NCI-H1694 treated with DMSO at 0.1 percent for 48 hours (cell line): ENCODE measurements at places on chromosomes 11 and 22.

- no peak for DNase-seq
These were observed 8.6 kb upstream of the KCTD14 start for GRCh38 chr11:78031629-78032028.

DNA sequence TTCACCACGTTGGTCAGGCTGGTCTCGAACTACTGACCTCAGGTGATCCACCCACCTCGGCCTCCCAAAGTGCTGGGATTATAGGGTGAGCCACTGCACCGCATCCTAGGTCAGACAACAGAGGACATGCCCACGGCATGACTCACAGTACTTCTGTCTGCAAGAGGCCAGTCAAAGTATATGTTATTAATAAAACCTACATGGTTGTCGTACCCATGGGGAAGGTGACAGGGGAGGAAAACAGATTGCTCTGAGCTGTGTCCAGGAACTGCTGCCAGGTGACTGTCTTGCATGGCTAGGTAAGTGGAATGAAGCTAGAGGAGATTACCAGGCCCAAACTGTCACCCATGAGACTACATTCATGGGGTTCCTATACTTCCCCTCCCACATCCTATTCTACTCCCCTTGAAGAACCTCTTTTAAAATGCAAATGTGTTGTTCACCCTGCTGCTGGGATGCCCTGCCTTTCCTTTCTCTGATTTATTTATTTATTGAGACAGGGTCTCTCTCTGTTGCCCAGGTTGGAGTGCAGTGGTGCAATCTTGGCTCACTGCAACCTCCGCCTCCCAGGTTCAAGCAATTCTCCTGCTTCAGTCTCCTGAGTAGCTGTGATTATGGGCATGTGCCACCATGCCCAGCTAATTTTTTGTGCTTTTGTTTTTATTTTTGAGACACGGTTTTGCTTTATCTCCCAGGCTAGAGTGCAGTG is 2.0 kb upstream of the NLRX1 start:
- DNase-seq = no peak

- no peak for DNase-seq
These were observed 127.4 kb downstream of the TTC17 start for GRCh38 chr11:43486141-43486540.

- DNase-seq = no peak
These were observed 71.3 kb upstream of the FSHB start for GRCh38 chr11:30159546-30159945.

DNA sequence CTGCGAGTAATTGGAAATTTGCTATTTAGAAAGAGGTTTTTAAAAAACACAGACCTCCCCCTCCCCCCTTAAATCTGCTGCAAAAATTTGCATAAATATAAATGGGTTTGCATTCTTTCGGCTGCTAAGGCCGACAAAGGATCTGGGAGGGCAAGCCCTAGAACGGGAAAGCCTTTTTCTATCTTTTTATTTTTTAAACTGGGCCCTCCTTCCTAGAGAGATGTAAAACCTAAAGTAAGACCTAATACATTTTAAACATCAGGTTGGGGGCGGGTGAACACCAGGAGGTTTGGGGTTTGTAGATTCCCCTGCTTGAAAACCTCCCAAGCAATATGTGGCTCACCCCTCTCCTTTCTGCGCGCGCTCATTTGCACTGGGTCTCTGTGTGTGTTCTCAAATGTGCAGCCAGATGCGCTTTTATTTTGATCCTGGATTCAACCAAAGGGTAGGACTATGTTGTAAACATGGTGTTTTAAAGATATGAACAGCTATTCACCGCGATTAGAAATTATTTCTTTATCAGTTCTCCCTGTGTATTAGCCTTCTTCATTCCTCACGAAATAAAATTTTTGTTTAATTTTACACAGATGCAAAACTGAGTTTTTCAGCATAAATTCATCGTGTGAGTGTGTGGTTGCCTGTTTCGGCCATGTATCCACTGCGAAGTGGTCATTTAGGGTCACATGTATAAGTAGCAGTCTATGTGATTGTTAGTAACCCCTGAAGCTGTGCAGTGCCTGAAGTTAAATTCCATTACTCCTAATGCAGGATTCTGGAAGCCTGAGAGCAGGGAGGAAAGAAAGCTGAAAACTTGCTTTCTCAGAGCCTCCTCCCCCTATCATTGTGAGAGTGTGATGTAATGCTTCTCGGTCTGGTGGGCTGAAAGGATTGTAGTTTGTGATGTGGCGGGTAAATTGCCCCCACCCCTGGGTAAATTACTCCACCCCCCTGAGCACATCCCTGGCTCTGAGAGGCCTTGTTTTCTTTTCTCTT is 988 bp downstream of the TNRC6B start:
- DNase-seq = peak; percentile 63

DNA sequence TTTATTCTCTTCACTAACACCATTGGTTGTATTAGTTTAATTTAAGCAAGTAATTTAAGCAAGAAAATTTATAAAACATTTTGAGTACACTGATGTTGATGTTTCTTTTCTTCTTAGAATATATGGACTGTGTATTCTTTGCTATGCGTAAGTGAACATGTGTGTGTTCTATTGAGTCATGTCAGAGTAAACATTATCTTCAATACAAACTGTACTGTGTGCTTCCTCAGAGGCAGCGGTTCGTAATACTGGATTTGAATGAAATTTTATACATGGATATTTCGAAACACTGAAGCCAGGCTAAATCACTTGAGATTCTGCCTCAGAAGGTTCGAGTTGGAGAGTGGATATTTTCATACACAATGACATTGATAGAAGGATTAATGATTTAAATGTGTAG is 452.6 kb downstream of the LUZP2 start:
- DNase-seq = no peak

- DNase-seq = peak; percentile 56
These were observed 412.5 kb downstream of the FAM181B start for GRCh38 chr11:82321206-82321605.

DNA sequence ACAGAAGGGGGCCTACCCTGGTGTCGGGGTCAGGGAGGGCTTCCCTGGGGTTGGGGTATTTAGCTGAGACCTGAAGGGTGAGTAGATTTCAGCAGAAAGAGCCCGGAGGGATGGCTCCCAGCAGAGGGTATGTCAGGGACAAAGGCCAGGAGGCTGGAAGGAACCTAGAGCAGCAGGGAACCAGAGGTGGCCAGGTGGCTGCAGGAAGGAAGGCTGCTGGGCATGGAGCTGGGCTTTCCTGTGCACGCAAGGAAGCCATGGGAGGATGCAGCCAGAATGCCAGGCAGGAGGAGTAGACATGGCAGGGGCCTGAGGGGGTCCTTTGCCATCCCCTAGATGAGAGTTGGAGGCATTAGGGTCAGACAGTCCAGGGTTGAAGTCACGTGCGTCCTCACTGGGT is 27.4 kb upstream of the RELT start:
- DNase-seq = no peak

DNA sequence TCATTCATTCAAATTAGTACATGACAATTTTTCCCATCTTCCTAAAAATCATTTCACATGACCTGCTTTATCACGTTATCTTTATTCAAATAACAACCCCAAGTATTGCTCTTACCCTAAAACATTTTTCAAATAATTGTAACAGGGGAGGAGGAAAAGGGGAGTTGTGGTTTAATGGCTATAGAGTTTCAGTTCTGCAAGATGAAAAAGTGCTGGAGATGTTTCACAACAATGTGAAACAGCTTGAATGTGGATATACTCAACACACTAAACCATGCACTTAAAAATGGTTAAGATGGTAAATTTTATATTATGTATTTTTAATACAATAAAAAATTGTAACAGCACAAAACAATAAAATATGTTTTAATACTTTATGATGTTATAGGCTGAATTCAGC is 161.6 kb upstream of the GUCY1A2 start:
- no peak for DNase-seq

- peak; percentile 83 for DNase-seq
These were observed 6.7 kb downstream of the OR6M1 start for GRCh38 chr11:123799438-123799837.

- DNase-seq = no peak
These were observed 10.4 kb downstream of the LMF2 start for GRCh38 chr22:50497093-50497492.

DNA sequence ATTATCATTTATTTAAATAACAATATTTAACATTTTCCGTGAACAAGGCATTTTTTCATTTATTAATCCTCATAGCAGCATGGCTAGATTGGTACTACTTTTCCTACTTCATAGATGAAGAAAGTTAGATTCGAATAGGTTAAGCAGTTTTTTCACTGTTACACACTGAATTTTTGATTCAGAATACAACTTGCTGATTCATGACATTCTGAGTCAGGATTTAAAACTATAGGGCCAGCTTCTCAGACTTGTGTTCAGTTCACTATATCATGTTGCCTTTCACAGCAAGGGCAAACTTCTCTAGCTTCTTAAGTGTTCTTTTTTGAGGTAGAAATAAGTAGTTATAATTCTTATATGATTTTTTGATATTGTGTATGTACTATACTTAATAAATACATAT is 31.5 kb downstream of the CYP2R1 start:
- DNase-seq = no peak

DNA sequence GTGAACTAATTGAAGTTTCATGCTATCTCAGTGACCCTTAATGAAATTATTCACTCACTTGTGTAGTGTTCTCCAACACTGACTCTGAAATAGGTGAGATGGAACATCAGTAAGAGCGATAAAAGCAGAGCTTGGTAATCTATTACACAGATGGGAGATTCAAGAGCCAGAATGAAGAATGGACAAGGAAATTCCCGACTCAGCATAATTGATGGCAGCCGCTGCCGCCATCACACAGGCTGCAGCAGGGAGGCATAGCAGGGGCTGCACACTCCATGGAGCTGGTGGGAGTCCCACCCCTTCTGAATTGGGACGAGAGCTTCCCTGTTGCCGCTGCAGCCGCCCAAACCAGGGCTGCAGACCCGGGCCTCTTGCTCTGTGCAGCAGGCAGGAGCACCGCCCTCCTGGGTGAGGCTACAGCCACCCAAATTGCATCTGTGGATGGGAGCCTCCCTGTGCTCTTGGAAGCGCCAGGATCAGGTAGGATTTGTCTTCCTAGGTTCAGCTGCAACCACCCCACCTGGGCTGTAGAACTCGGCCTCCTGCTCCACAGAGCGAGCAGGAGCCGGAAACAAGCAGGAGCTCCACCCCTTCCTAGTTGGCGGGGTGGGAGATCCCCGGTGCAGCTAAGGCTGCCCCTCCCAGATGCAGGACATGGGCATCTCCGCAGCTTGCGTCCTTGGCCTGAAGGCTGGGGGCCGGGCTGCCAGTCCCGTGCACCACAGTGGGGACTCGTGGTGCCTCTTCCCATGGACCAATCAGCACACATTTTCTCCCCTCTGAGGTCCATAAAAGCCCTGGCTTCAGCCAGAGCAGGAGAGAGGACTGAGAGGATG is 535.1 kb upstream of the LUZP2 start:
- no peak for DNase-seq

DNA sequence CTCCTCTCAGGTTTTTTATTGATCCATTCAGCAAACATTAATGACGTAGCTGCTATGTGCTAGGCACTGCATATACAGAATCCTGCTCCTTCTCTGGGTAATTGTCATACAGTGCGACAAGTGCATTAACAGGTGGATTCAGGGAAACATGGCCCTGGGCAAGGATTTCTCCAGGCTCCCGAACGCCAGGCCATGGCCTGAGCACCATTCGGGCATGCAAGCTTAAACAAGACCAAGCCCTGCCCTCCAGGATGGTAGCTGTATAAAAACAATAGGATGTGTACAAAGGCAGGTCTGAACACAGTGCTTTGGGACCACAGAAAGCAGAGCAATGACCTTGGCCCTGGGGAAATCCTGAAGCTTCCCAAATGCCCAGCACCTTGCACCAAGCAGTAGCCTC is 9.1 kb upstream of the SYT7 start:
- no peak for DNase-seq

DNA sequence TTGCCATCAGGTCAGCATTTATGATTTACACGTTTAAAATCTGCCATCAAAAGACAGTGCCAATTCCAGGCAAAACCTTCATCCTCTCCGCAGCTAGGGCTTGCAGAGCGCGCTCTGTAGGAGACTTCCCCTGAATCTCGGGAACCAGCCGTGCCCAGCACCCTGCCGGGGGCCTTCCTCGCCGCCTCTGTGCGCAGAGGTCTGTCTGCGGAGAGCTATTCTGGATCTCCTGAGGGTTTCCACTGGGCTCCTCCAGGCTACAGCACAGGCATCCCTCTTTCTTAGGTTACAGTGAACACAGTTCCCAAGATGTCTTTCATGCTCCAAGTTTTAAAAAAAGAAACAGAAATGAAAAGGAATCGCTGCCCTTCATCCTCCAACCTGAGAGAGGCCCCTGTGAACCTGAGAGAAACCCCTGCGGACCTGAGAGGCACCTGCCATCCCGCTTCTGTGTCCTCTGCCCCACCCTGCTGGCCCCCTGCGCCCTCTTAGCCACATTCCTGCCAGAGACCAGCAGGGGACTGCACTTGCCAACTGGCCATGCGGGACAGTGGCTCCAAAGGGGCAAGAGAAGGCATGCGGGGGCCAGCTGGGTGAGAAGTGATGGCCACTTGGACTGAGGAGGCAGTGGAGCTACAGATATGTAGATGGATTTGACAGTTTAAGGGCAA is 16.1 kb downstream of the TP53AIP1 start:
- no peak for DNase-seq

GRCh38 chr11:123166071-123166559 is 28.9 kb downstream of the CLMP start:
- DNase-seq = no peak

DNA sequence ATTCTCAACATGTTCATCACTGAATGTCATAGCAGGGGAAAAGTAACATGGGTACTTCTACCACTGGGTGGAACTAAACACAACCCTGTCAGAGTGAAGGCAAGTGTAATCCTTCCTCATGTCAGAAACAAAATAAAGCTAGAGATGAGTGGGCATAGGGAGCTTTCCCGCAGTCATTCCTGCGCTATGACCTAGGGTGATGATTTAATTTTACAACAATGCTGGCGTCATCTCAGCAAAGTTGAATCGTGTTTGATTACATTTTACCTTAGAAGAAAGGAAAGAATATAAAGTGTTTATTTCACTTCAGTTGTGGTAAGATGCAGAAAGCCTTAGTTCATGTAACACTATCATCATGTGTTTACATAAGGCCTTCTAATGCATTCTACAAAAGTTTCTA is 355.6 kb downstream of the METTL15 start:
- no peak for DNase-seq

DNA sequence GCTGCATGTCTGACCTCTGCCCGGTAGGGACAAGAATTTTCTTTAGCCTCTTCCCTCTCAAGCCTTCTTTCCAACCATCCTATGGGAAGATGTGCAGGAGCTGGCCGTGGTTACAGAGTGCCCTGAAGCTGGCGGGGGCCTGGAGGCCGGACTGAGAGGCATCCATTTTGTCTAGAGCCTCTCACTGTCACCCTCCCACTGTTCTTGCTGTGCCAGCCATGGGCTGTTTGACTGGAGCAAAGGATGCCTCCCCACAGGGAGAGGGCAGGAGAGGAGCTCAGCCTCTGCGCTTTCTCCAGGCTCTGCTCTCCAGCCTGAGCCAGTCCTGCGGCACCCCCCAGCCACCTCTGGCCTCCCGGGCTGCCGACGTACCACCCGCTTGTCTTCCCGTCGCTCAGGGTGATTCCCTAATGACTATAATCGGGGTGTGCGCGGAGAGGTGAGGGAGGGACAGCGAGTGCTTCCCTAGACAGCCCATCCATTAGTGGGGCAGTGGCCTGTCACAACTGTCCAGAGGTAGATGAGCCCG is 123.8 kb downstream of the NECTIN1 start:
- no peak for DNase-seq
